Iris pigment epithelial cell (primary cell): ENCODE measurements at places on chromosomes 2 and 18.

DNA sequence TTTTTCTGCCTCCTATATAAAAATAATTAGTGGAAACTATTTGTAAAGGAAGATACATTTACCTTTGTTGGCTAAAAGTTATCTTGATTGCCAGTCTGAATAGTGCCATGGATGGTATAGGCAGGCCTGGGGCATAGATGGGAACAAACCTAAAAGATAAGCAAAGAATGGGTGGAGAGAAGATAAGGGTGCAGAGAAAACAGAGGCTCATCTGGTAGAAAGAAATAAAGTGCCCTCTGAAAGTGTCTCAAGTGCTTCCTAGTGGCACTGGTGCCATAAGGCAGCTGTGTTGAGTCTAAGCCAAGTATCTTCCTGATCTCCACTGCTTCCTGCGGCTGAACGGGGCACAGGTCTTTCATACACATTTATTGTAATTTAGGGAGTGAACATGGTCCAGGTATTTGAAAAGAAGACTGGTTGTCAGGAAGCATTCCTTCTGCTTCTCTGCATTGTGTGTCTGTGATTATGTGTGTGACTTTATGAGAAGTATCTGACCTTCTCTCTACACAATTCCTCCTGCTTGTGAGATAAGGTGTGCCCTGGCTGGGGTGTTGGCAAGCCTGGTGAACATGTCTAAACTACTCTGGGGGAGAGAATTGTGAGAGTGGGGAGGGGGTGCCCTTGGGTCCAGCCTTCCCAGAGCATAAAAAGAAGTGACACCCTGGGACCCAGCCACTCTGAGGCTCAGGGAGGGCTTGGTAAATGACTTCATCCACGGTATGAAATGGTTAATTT lies 280.5 kb downstream of the CAMKMT start:
- no peak for DNase-seq

- DNase-seq = no peak
Measured at GRCh38 chr2:146189541-146189940, 1655.3 kb upstream of the ACVR2A start.

GRCh38 chr18:68548904-68549870 lies 165.7 kb downstream of the TMX3 start:
- DNase-seq = peak; percentile 86

GRCh38 chr2:175414882-175415487 lies 233.5 kb upstream of the ATP5MC3 start:
- peak; percentile 60 for DNase-seq

DNA sequence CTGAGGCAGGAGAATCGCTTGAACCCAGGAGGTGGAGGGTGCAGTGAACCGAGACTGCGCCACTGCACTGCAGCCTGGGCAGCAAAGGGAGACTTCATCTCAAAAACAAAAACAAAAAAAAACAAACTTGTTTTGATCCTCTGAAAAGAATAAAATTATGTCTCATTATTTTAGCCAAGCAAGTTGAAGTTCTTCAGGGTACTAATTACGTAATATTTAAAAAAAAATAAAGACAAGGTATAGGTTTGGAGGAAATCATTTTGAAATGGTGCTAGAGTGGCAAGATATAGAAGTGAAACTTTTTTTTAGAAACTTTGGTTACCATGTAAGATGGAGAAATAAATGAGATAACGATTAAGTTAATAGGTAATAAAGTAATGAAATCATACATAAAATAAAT lies 54.4 kb upstream of the TMEM247 start:
- no peak for DNase-seq

- DNase-seq = peak; percentile 42
Measured at GRCh38 chr18:37270038-37270665, 295.4 kb downstream of the CELF4 start.

- DNase-seq = no peak
Measured at GRCh38 chr18:9334973-9335696, 562 bp downstream of the TWSG1 start.

GRCh38 chr2:65706411-65706810 lies 274.0 kb upstream of the SPRED2 start:
- DNase-seq = no peak

- peak; percentile 45 for DNase-seq
Measured at GRCh38 chr2:12685145-12685544, 31.6 kb upstream of the TRIB2 start.

DNA sequence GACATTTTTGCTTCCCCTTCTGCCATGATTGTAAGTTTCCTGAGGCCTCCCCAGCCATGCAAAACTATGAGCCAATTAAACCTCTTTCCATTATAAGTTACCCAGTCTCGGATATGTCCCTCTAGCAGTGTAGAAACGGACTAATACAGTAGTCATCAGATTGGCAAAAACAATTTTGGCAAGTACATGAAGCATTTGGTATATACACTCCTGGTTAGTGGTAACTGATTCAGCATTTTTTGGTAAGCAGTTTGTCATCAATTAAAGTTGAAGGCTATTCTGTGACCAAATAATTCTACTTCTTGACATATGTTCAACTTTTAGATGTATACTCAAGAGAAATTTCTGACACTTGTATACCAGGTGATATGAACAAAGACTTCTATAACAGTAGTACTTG lies 190.5 kb upstream of the STON1 start:
- DNase-seq = no peak

DNA sequence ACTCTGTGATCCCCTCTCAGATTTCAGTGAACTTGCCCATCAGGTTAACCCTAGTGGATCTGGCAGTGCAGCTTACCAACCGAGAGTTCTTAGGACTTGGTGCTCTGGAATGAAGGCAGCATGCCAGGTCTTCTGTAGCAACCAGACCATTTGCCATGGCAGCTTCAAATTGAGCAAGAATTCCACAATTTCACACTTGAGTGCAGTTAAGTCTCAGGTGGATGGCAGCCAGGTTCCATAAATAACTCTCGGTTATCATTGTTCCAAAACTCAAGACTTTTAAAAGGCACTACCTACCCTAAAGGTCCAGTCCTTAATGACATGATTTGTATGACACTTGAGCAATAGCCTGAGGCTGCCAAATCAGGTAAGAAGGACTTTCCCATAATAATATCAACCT lies 48.1 kb downstream of the GALNT3 start:
- peak; percentile 43 for DNase-seq

DNA sequence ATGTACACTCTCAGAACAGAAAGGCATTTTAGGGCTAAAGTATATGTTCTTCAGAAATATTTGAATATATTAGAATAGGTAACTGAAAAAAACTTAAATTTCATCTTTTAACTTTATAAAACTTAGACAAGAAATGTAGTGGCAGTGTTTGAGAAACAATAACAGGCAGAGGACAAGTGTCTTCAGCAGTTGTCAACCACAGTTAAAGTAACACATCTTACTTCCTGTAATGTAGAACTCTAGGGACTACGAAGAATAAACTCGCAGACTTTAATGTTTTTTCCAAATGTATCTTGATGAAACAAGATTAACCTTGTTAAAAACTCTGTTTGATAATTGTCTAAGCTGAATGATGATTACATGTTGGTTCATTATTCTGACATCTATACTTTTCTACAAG lies 50.7 kb downstream of the RMDN2 start:
- DNase-seq = no peak

DNA sequence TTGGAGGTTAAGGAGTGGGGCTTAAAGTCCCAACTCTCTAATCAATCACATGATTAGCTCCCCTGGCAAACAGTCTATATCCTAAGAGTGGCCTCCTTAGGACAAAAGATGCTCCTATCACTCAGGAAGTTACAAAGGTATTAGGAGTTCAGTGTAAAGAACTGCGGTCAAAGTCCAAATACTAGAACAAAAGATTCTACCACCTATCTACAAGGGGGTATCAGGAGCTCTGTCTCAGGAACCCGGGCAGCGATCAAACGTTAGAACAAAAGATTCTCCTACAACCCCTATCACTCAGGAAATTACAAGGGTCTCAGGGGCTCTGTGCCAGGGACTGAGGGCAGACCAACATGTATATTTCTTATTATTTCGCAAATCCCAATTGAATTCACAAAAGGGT lies 58.0 kb downstream of the DTNB start:
- DNase-seq = no peak

DNA sequence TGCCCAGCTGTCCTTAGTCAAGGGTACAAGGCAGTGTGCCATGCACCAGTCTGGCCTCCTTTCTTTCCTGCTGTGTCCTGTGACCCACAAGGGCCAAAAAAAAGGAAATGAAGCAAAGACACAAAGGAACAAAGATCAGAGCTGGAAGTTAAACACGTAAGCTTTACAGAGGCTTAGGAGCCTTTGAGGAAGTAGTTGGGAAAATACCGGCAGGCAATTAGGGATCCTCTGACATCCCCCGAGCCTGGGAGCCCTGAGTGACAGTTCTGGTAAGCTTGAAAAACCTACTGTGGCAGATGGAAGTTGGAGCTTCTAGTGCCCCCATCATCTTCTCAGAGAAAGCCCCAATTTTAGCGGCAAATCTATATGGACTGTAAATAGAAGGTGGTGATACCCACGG lies 78.5 kb downstream of the SPRED2 start:
- no peak for DNase-seq

GRCh38 chr2:237920673-237921072 lies 46.1 kb upstream of the UBE2F start:
- no peak for DNase-seq

DNA sequence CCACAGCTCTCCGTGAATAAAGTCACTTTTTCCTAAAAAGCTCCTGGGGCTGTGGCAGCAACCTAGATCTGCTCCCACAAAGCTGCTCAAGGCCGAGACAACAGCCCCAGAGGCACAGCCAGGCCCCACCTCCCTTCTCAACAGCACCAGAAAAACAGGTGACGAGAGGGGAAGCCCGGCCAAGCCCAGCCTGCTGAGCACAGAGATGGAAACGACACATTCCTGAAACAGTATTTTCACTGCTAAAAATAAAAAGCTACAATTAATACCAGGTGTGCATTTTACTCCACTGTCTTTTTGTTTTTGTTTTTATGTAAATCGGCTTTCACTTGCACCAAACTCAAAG lies 199.3 kb downstream of the HDAC4 start:
- no peak for DNase-seq

- DNase-seq = no peak
Measured at GRCh38 chr2:163417596-163418337, 318.0 kb downstream of the FIGN start.

GRCh38 chr2:234998404-234999211 lies 46.8 kb downstream of the SH3BP4 start:
- peak; percentile 43 for DNase-seq

DNA sequence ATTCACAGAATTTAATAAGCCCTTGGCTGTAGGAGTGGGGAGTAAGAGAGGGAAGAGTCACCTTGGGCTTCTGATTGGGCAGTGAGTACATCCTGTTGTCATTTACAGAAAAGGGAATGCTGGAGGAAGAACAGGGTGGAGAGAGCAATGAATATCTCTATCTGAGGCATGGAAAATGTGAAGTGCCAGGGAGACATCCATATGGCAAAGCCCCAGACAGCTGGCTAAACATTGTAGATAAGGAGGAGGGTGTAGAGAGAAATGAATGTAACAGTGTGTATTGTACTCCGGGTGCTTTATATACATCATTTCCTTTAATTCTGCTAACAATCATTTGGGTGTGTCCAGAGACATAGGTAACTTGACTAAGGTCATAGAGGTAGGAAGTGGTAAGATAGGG lies 103.5 kb downstream of the UPP2 start:
- no peak for DNase-seq

DNA sequence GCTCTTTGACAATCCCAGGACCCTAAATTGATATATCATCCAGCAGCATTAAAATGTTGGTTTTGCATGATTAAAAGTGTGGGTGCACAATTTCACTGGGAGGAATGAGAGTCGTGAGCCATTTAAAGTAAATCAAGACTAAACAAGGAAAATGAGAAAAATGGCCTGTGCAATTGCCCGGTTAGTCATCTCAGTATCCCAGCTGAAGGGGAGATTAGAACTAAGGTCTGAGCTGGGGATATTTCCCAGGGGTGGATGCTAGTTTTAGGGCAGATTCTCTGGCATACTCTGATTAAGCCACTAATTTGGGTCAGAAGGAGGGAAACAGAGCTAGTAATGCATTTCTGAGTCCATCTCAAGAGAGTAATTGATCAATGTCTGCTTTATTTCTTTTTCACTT lies 177.2 kb downstream of the EN1 start:
- peak; percentile 41 for DNase-seq

DNA sequence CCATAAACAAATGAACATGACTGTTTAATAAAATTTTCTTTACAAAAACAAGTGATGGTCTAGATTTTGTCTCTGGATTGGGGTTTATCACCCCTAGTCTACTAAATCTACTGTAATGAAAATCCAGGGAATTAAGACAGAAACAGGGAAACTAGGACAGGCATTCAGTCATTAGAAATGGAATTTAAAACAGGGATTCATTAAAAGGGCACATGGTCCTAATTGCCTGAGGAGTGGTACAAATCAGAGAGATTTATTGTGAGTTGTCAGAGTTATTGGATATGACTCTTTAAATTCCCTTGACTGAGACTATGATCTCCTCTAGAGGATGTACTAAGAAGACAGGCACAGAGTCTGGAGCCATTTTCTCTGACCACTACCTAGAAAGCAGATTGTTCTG lies 670.9 kb upstream of the GCFC2 start:
- no peak for DNase-seq

GRCh38 chr2:136297312-136297711 lies 179.4 kb upstream of the CXCR4 start:
- no peak for DNase-seq

DNA sequence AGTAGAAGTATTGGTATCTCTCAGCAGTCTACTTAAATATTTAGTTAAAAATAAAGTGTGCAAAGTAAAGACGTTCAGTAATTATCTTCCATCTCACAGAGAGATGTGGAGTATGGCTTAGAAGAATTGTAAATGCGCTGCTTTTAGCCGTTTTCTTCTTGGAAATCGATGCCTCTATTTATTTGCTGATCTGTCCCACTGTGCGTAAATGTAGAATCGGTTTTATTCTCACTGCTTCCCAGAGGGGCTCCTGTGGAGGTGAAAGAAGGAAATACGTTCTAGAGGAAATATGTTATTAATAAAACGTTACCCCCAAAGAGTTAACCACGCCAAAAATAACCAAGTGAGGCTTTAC lies 1.9 kb downstream of the NPAS2 start:
- no peak for DNase-seq

- DNase-seq = no peak
Measured at GRCh38 chr2:132974467-132975095, 304.6 kb upstream of the LYPD1 start.

GRCh38 chr2:230459216-230459615 lies 43.2 kb downstream of the SP100 start:
- no peak for DNase-seq

GRCh38 chr18:840023-840408 lies 28.0 kb upstream of the YES1 start:
- DNase-seq = no peak

DNA sequence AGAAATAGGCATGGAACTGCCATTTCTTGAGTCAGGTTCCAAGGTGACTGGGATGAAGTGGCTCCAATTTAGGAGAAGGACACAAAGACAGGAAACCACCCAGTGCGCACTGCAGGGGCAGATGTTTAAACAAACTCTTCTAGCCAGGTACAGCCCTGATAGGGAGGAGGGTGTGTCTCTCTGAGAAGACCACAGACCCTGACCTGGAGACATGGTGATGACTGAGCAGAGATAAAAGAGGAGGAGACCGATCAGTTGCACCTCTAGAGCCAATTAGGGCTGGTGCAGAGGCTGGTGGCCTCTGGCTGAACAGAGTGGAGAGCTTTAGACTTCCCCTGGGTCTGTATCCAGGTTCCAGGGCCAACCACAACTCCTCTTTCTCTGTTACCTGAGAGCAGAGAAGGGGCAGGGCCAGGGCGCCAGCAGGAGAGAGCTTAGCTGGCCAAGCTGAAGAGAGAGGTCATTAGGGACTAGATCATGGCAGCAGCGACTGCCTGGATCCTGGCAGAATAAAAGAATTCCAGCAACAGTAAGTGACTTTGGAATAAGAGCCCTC lies 5.4 kb upstream of the SPOPL start:
- no peak for DNase-seq

- no peak for DNase-seq
Measured at GRCh38 chr2:48812416-48812815, 56.9 kb upstream of the LHCGR start.

GRCh38 chr2:105545730-105546627 lies 147.1 kb upstream of the FHL2 start:
- DNase-seq = peak; percentile 70
